Activated T-cell treated with anti-CD3 and anti-CD28 coated beads, Interleukin-2, amount 50 U/mL, for 72 hours (primary cell): ENCODE measurements at places on chromosomes 11 and 22. TPM values are rescaled to one million over a fixed set of nuclear protein-coding genes. Genes with fewer than 3 reads are reported as not detected.
A peak's percentile ranks its signal among the peaks of the same experiment; 100 is the strongest.

- DNase-seq: peak; percentile 46
- H3K4me1 ChIP-seq: peaks cover 47% of the 10 kb centered on the region
- no peaks in the 10 kb centered on the region for H3K27me3 ChIP-seq
These were observed 13.6 kb upstream of the CD3E start for GRCh38 chr11:118290923-118291322.

The OR5B21 gene
- 0.35 TPM for total RNA-seq

DNA sequence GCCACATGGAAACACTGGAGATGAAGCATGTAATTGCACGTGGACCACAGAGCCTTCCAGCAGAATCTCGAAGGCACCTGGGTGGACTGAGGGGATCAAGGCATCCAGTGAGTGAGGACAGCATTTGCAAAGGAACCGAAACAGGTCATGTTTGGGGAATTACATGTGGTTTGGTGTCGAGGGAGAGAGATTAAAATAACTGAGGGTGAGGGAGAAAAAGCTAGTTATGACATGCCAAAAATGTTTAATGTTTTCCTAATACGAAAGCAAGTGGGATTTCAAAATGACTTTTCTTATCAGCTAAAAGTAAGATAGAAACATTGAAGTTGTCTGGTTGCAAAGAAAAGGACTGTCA is 157.1 kb downstream of the BLID start:
- no peak overlapping the region for H3K27ac ChIP-seq
- no peak for DNase-seq
- H3K27me3 ChIP-seq: peaks cover 9% of the 10 kb centered on the region
- no peaks in the 10 kb centered on the region for H3K36me3 ChIP-seq

DNA sequence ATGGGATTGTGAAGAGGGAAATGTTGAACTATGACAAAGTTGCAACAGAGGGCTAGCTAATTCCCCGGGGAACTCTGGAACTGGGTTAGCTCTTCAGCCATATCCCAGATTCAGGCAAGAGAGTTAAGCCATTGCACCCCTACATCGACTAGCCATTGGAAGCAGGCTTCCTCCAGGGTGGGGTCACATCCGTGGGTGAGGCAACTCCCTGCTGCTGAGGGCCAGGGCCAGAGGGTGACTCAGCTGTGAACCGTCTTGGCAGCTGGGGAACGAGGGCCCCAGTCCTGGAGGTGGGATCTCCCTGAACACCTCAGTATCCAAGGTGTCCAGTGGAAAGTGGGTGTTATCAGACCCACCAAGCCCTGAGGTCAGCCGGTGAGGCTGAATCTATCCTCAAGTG is 41.1 kb downstream of the RPS6KA4 start:
- no peaks in the 10 kb centered on the region for H3K36me3 ChIP-seq
- H3K27me3 ChIP-seq: no peaks in the 10 kb centered on the region
- H3K27ac ChIP-seq: no peak overlapping the region

The NXF1 gene
- total RNA-seq: 117 TPM

The MEI1 gene
- total RNA-seq: 72.3 TPM

- no peaks in the 10 kb centered on the region for H3K27me3 ChIP-seq
- no peaks in the 10 kb centered on the region for H3K4me1 ChIP-seq
- H3K36me3 ChIP-seq: no peaks in the 10 kb centered on the region
- no peak overlapping the region for H3K4me3 ChIP-seq
These were observed 6.6 kb downstream of the F2 start for GRCh38 chr11:46725338-46726205.

DNA sequence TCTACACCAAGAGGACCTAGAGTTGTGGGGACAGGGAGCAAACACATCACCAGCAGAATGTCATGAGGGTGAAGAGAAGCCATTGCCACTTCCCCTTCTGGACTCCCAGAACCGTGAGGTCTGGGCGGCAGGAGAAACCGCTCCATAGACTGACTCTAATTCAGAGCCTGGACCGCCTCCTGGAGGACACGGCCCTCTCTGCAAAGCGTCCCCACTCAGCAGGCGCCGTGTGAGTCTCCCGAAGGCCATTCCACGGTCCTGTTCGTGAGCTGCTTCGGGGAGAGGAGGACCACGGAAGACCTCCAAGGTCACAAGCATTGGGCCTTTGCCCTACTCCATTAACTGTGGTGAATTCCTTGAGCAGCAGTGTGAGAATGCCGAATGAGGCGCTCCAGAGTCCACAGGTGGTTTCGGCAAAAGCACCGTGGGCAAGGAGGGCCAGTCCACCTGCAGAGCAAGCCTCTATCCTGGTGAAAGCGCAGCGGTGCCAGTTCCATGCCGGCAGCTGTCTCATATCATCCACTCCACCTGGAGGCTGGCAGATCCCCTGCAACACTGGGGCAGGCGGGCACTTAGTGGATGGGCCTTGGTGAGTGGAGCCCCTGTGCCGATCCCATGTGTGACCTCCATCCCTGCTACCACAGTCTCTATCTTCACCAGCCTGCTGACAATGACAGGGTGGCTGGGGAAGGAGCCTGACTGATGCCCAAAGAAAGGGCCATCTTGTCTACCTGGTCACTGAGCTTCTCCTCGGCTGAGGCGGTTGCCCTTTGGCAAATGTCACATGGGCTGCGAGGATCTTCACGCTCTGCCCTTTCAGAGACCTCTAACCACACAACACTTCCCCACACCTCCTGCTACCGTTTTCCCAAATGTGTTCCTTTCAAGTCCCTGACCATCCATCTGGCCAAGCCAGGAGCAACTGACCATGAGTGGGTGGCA is 7.5 kb downstream of the C11orf21 start:
- H3K36me3 ChIP-seq: no peaks in the 10 kb centered on the region
- DNase-seq: no peak
- H3K4me3 ChIP-seq: no peak overlapping the region

GRCh38 chr22:30252411-30253204 is 6.0 kb upstream of the LIF start:
- H3K4me1 ChIP-seq: peaks cover 60% of the 10 kb centered on the region
- H3K27ac ChIP-seq: no peak overlapping the region
- no peaks in the 10 kb centered on the region for H3K36me3 ChIP-seq
- H3K27me3 ChIP-seq: no peaks in the 10 kb centered on the region

The TOM1 gene
- 38.4 TPM for total RNA-seq

- no peaks in the 10 kb centered on the region for H3K36me3 ChIP-seq
- no peaks in the 10 kb centered on the region for H3K4me1 ChIP-seq
- peaks cover 11% of the 10 kb centered on the region for H3K27me3 ChIP-seq
These were observed 237.3 kb upstream of the NCAM1 start for GRCh38 chr11:112723676-112724495.

- no peak overlapping the region for H3K4me3 ChIP-seq
- no peaks in the 10 kb centered on the region for H3K27me3 ChIP-seq
- no peak overlapping the region for H3K27ac ChIP-seq
- peaks cover 24% of the 10 kb centered on the region for H3K4me1 ChIP-seq
- no peaks in the 10 kb centered on the region for H3K36me3 ChIP-seq
These were observed 6.6 kb upstream of the ARAP1 start for GRCh38 chr11:72758690-72759389.

- peaks cover 55% of the 10 kb centered on the region for H3K4me1 ChIP-seq
- no peak overlapping the region for H3K27ac ChIP-seq
- peaks cover 14% of the 10 kb centered on the region for H3K27me3 ChIP-seq
- no peak for DNase-seq
- H3K36me3 ChIP-seq: no peaks in the 10 kb centered on the region
These were observed 97.9 kb downstream of the PDHX start for GRCh38 chr11:35014346-35014745.

DNA sequence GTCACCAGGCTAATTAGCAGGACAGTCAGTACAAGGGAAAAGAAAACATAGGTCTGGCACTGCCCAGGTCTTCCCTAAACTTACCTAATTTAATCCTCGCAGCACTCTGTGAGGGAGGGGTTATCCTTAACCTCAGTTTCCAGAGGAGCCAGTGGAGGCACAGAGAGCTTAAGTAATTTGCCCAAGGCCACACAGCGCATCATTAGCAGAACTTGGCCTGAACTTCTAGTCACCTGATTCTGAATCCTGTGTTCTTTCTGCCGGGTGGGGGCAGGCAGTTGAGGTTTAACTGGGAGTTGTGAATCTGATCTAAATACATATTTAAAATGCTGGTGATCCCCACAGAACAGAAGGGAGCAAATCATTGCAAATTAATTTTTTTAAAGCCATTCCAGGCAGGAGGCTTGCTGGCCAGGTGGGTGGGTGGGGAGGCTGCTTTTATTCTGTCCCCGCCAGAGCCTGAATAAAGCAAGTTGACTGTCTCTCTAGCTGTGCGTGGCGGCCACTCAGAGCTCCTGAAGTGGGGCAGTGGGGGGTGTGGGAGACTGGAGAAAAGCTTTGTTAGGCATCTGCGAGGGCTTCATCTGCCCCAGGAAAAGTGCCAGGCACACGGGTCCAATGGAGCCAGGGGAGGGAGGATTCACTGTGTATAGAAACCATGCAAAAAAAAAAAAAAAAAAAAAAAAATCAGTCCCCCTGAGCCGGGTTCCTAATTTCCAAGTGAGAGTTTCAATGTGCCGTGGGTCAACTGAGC is 66.1 kb downstream of the NFAM1 start:
- H3K27me3 ChIP-seq: peaks cover 49% of the 10 kb centered on the region
- H3K27ac ChIP-seq: no peak overlapping the region
- H3K4me3 ChIP-seq: no peak overlapping the region

The PRG2 gene
- total RNA-seq: 5.2 TPM
